ENCODE measurements at places on chromosomes 5 and 9. TPM values are rescaled to one million over a fixed set of nuclear protein-coding genes. Genes with fewer than 3 reads are reported as not detected.

Gene FNBP1
- 8.2 TPM for polyA plus RNA-seq

Gene PCDH12
- polyA plus RNA-seq = 0.03 TPM

Gene TPPP
- polyA plus RNA-seq = 2.4 TPM

Gene GPX3
- 2.3 TPM for polyA plus RNA-seq

Gene SHOC1
- 0.62 TPM for polyA plus RNA-seq

Gene SPOCK1
- polyA plus RNA-seq = 103 TPM

Gene FLT4
- not detected for polyA plus RNA-seq

Gene DAPK1
- 12.6 TPM for polyA plus RNA-seq

Gene SPINK13
- polyA plus RNA-seq = not detected

Gene IFNK
- not detected for polyA plus RNA-seq

Gene REEP2
- polyA plus RNA-seq = 42.0 TPM

Gene ACTBL2
- polyA plus RNA-seq = not detected

Gene TRIM14
- polyA plus RNA-seq = 0.29 TPM

Gene SOX30
- polyA plus RNA-seq = 0.95 TPM

Gene RECK
- 4.3 TPM for polyA plus RNA-seq

Gene KIF20A
- polyA plus RNA-seq = 0.17 TPM

Gene TAS2R1
- polyA plus RNA-seq = not detected

Gene PDE8B
- 21.6 TPM for polyA plus RNA-seq

Gene TAF11L10
- not detected for polyA plus RNA-seq

Gene IPO11
- polyA plus RNA-seq = 24.7 TPM

Gene PCDHGA7
- polyA plus RNA-seq = 1.8 TPM

Gene PCDHGB3
- 1.2 TPM for polyA plus RNA-seq

Gene PPP1R26
- polyA plus RNA-seq = 0.62 TPM

Gene IRX2
- 2.1 TPM for polyA plus RNA-seq

Gene ANXA2R
- polyA plus RNA-seq = 0.28 TPM

Gene CER1
- not detected for polyA plus RNA-seq

Gene CDX1
- not detected for polyA plus RNA-seq

Gene DMRT2
- not detected for polyA plus RNA-seq

Gene WNT8A
- polyA plus RNA-seq = not detected

Gene PDZD2
- polyA plus RNA-seq = 12.9 TPM

Gene TERT
- not detected for polyA plus RNA-seq

Gene JAKMIP2
- polyA plus RNA-seq = 63.1 TPM

Gene PCDHGC4
- 0.22 TPM for polyA plus RNA-seq

Gene MORN5
- polyA plus RNA-seq = 2.7 TPM

Gene IL12B
- polyA plus RNA-seq = not detected

Gene OR1L1
- not detected for polyA plus RNA-seq

Gene IL4
- not detected for polyA plus RNA-seq

Gene TTF1
- polyA plus RNA-seq = 17.4 TPM

Gene SELENOP
- 30.3 TPM for polyA plus RNA-seq

Gene ADCY2
- 5.6 TPM for polyA plus RNA-seq

Gene LCN15
- not detected for polyA plus RNA-seq

Gene SERF1B
- polyA plus RNA-seq = 201 TPM

Gene ANKRD18A
- polyA plus RNA-seq = 1.4 TPM

Gene LNPEP
- polyA plus RNA-seq = 16.1 TPM

Gene FAM153A
- polyA plus RNA-seq = 8.3 TPM

Gene OR1J1
- not detected for polyA plus RNA-seq

Gene WDR38
- polyA plus RNA-seq = not detected

Gene ADGRD2
- not detected for polyA plus RNA-seq

Gene PCDHGA8
- 0.13 TPM for polyA plus RNA-seq

Gene PCDHGB1
- polyA plus RNA-seq = not detected

Gene MOB3B
- polyA plus RNA-seq = 5.7 TPM

Gene TMEM161B
- polyA plus RNA-seq = 36.2 TPM

Gene PCA3
- polyA plus RNA-seq = 3.6 TPM

Gene GARIN3
- polyA plus RNA-seq = 0.70 TPM

Gene ENTPD8
- not detected for polyA plus RNA-seq

Gene SLC28A3
- not detected for polyA plus RNA-seq
